ENCODE measurements at places on chromosomes 7 and 10.
A peak's percentile ranks its signal among the peaks of the same experiment; 100 is the strongest.

- DNase-seq, result peak; percentile 75
Observed at GRCh38 chr7:32957326-32958045, at the start of gene FKBP9. Gene FKBP9, plus strand, starts transcription at chr7:32957440. Its CDS starts 134 bp downstream, at chr7:32957574.

- no peak for DNase-seq
Observed at GRCh38 chr10:46330894-46331293, 44.1 kb downstream of the ANTXRL start.

DNA sequence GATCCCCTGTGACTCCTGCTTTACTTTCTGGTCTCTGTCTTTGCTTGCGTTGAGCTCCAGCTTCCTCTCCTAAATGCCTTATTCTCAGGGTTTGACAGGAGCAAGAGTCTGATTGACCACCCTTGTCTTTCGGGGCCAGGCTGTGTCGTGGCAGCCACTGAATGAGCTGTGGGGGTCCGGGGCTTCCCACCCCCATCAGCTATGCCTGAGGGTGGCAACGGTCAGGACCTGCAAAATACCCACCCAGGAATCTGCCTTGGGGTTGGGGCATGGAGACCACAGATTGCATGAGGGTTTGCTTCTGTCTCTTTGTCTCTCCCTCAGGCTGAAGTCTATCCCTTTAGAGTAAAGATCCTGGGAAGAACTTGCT lies 20.6 kb downstream of the SMKR1 start:
- no peak for DNase-seq

GRCh38 chr10:82282782-82283456 lies 407.9 kb downstream of the NRG3 start:
- no peak for DNase-seq
